ENCODE measurements at places on chromosomes 11 and 22.

- no peak for DNase-seq
Observed at GRCh38 chr11:3049430-3050243, 7.6 kb downstream of the CARS1 start.

GRCh38 chr11:115921540-115921939 lies 417.3 kb upstream of the CADM1 start:
- DNase-seq: no peak

DNA sequence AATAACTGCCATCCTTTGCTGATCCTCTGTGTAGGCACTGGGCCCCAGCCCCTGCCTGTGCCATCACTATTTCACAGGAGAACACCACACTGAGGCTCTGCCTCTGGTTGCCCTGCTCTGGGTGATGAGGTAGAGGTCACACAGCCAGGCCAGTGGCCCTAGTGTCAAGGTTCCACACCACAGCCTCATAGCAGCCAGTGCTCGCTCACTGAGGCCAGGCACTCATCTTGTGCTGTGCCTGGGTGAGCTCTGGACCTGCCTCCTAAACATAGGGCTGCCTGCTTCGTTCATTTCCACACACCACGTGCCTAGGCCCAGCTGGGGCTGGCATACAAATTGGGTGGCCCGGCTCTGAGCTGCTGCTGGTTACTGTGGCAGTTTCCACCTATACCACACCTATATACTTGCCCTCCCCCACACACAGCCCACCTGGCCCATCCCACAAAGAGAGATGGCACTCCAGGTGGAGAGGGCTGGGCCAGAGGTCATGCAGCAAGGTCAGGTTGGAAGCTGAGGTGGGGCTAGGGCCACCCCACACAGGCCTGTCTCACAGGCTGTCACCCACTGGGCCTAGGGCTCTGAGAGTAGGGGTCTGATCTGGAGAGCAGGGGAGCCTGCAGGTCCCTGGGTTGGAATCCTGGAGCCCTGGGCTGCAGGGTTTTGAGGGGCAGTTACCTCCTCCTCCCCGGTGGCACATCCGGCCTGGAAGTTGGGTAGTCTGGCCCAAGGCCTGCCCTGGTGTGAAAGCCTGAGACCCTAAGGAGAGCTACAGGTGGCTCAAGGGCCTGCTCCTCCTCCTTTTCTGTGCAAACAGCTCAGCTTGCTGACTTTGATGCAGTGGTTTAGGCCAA lies 11.2 kb downstream of the KCNQ1OT1 start:
- no peak for DNase-seq

GRCh38 chr22:17444204-17444504 lies 74.9 kb downstream of the CECR2 start:
- no peak for DNase-seq

DNA sequence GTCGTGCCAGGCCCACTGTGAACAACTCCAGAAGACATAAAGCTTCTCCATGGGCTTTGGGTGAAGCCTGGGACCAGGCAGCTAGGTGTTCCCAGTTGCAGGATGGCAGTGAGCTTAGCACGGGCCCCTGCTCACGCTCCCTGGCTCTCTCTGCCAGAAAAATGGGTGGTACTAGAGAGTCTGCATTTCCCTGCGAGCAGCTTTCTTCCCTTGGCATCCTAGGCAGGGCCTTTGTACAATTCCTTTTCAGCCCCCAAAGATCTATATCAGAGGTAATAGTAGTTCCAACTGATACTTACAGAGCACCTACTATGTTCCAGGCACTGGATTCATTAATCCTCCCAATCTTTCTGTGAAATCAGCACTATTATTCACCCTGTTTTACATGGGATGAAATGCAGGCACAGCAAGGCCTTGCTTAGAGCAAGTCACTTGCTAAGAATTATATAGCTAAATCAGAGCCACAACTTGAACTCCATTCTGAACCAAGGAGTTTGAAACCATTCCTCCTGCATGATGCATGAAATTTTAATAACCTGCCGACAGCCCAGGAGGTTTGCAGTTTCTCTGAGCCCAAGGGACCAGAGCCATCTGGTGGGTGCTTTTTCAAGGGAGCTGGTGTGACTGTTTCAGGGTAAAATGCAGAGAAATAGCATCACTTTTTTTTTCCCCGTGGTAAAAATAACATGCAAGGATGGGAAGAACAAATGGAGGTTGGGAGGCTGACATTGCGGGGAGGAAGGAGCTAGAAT lies 22.7 kb downstream of the NAV2 start:
- DNase-seq: no peak

DNA sequence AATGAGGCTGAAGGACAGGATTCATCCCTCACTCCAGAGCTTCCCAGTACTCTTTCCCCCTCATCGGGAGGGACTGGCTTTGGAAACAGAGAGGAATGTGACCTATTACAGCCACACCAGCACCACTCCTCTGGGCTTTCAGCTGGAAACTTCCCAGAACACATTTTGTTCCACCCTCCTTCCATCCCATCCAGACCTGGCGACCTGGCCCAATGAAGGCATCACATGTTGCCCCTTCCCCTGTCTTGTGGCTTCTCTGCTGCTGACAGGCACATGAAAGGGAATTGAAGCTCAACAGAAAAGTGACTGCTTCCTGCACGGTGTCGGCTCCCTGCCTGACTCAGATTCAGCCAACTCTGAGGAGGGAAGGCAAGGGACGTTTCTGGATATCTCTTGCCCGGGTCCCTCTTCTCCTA lies 19.1 kb downstream of the IRAG1 start:
- DNase-seq: no peak

GRCh38 chr22:19086896-19087295 lies 35.3 kb downstream of the DGCR2 start:
- no peak for DNase-seq

GRCh38 chr11:44446366-44446762 lies 119.1 kb upstream of the CD82 start:
- no peak for DNase-seq

GRCh38 chr11:35622070-35622469 lies 3.8 kb downstream of the FJX1 start:
- DNase-seq: no peak

DNA sequence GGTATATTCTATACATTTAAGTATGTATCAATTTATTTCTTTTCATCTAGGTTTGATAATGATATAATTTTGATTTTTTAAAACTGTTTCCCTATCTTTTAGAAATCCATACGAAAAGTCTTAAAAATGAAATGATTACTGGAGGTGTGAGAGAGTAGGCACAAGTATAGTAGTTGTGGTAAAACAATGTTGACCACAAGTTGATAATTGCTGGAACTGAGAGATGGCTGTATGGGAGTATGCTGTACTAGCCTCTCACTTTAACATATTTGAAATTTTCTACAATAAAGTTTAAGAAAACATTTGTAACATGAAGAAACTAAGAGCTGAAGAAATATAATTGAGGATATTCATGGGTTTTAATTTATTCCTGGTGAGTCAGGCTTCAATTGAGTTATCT lies 30.0 kb downstream of the FSHB start:
- no peak for DNase-seq

- no peak for DNase-seq
Observed at GRCh38 chr11:2271327-2272227, 1.2 kb upstream of the ASCL2 start.

GRCh38 chr11:107857550-107858216 lies 904 bp downstream of the SLC35F2 start:
- DNase-seq: no peak

DNA sequence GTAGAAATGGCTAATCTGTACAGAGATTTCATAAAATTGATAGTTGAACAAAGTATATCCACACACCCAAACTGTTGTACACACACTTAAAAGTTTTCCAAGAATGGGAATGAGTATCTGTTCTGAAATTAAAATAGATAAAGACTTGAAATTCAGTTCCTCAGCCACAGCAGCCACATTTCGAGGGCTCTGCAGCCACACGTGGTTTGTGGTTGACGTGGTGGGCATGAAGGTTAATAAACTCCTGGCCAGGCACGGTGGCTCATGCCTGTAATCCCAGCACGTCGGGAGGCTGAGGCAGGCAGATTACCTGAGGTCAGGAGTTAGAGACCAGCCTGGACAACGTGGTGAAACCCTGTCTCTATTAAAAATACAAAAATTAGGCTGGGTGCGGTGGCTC lies 24.0 kb downstream of the TPST2 start:
- DNase-seq: no peak

DNA sequence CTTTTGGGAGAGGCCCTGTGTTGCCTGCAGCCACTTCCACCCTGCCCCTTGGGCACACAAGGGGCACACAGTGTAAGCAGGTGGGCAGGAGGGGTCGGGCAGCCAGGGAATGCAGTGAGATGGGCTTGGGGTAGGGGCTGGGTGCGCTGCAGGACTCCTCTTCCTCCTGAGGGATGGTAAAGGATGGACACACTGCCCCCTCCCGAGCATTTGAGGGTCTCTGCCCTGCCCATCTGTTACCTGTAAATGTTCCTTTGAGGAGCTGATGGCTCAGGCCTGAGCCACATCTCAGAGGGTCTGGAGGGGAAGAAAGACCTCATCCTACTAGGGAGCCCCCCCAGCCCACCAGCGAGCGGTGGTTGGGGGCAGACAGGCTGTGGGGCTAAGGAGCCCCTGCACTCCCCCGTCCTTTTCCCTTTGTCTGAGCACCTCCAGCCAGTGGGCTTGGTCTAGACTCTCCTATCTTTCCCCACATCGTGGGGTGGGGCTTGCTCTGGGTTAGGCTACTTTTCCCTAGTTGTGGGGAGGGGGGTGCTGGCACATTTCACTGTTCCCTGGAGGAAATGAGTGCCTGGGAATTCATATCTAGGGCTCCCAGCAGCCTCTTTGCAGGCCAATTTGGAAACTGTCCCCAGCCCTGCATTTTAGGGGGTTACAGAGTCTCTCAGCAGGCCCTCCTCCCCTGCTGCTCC lies 1.7 kb upstream of the TSSC4 start:
- no peak for DNase-seq

GRCh38 chr11:113591117-113591516 lies 115.0 kb downstream of the TMPRSS5 start:
- no peak for DNase-seq

DNA sequence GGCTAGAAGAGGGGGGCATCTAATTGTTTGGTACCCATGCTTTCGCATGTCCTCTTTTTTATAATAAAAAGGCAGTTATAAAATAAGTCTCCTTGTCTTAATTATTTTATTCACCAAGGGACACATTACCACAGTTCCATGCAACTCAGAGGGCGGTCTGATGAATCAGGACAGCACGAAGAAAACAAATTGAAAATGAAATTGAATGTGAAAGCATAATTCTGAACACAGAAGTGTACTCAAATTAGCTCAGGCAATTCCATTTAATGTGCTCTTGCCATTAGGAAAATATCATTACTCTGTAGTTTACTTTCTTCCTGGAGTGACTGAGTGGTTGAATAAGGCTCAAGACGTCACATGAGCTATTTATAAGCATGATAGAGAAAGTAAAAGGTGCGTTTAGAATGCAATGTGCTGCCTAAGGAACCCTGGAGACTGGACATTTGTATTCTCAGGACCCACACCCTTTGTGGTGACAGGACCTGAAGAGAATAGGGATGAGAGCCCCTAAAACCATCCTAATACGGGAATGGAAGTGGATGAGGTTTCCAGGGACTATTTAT lies 59.6 kb downstream of the MTNR1B start:
- DNase-seq: no peak

DNA sequence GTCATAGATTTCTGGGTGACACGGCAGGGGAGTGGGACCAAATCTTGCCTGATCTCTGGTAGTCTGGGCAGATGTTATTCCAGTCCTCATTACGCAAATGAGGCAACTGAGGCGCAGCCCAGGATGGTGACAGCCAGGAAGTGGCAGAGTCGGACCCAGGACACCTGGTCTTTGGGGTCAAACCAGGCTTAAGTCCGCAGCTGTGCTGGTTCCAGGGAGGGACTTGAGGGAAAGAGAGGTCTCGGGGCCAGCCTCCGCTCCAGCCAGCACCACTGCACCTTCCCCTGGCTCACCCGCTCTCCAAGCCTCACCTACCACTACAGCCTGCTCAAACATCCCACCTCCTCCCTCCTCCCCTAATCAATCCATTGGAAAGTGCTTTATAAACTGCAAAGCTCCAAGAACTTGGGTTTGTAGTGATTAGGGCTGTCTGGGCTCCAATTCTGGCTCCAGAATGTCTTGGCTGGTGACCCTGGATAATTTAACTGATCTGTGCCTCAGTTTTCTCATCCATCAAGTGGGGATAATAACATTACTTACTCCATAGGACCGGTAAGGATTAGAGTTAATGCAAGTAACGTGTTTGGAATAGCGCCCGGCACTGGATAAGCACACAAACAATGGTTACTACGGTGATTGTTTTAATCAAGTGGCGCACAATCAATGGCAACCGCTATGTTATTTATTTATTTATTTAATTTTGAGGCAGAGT lies 526 bp upstream of the PNPLA5 start:
- no peak for DNase-seq

- no peak for DNase-seq
Observed at GRCh38 chr11:20712912-20713311, 43.5 kb downstream of the NELL1 start.

DNA sequence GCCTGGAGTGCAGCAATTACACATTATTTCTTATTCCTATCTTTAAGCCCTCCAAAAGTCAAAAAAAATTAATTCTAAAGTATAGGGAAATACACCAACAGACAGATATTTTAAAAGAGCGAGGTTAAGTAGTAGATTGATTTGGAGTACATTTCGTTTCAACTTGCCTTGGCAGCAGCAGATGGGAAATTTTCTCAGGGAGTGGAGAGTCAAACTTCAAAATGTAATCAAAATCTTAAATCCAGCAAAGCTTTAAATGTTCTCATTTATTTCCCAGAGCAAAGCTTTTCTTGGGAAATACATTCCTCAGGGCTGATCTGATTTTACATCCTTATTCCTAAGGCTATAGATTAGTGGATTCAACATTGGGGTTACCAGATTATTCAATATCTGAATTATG lies 21.9 kb upstream of the VWA5A start:
- no peak for DNase-seq

DNA sequence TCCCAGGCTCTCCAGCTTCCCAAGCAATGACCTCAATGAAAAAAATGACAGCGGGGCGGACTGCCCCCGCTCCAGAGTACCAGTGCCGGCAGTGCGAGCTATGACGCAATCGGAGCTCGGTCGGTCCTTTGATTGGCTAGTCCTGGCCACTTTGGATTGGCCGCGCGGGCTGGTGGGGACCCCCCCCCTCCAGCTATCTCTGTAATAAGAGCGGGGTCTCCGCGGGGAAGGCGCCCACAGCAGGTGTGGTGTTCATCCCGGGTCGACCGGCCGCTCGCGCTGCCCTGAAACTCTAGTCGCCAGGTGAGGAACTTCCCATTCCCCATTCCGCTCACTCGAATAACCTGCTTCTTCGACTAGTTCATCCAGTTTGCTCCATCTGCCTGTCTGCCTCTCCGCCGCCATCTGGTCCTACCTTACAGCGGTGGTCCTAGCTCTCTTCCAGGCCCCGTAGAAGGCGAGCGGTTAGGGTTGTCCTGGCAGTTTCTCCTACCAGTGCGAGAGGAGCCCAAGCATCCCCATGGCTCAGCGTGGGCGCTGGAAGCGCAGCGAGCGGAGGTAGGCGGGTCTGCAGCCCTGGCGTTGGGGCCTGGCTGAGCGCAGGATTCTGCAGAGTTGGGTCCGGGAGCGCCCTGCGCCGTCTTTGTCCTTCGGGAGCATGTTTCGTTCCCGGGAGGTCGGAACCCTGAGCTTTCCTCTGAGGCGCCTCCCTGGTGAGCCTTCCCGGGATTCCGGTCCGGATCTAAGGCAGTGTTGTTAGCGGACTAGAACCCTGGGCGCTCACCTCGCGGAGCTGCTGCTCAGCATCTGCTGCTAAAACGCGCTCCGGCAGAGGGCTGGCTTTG lies at the start of gene CALCB:
Gene CALCB (plus strand): TSS at position 233 of the 845 bp plus-strand sequence. CDS start 1,126 bp downstream, outside the sequence.
- DNase-seq: no peak

Measured in stimulated activated CD8-positive, alpha-beta memory T cell treated with anti-CD3 and anti-CD28 coated beads, Interleukin-4, amount 100 ng/mL, for 1 hour (primary cell).